C1 segment of cervical spinal cord (tissue), 14 donors: ENCODE measurements at places on chromosomes 6 and 20.
A peak's percentile ranks its signal among the peaks of the same experiment; 100 is the strongest.

GRCh38 chr20:63434599-63435378 is 37.7 kb downstream of the KCNQ2 start:
- no peak for DNase-seq

GRCh38 chr6:165768961-165769360 is 105.9 kb upstream of the PDE10A start:
- no peak for DNase-seq

DNA sequence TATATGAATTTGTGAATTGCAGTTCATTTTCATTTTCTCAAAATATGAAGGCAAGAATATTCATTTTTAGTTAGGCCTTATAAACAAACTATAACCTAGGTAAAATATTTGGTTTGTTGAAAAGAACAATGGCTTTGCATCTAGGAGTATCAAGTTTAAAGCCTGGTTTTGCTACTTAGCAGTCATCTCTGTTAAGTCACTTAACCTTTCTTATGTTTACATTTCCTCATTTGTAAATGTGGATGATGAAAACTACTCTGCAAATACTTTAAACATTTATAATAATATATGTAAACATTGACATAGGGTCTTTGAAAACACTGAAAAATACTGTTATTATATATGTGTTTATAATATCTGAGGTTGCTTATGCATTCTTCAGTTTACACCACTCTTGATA is 135.5 kb downstream of the CENPW start:
- no peak for DNase-seq

DNA sequence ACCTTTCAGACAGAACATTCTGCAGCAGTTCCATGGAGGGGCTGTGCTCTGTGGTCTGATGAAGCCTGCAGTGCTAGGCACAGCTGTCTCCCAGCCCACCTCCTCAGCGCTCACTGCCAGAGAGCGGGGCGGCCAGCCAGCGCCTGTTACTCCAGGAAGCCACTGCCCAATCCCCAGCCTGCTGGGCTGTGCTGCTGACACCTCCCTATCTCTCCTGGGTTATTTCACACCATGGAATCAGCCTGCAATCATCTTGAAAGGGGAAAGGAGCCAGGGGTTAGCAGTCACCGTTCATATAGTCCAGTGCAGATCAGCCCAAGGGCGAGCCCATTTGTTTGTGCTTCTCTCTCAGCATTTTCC is 46.3 kb upstream of the NHSL1 start:
- no peak for DNase-seq

DNA sequence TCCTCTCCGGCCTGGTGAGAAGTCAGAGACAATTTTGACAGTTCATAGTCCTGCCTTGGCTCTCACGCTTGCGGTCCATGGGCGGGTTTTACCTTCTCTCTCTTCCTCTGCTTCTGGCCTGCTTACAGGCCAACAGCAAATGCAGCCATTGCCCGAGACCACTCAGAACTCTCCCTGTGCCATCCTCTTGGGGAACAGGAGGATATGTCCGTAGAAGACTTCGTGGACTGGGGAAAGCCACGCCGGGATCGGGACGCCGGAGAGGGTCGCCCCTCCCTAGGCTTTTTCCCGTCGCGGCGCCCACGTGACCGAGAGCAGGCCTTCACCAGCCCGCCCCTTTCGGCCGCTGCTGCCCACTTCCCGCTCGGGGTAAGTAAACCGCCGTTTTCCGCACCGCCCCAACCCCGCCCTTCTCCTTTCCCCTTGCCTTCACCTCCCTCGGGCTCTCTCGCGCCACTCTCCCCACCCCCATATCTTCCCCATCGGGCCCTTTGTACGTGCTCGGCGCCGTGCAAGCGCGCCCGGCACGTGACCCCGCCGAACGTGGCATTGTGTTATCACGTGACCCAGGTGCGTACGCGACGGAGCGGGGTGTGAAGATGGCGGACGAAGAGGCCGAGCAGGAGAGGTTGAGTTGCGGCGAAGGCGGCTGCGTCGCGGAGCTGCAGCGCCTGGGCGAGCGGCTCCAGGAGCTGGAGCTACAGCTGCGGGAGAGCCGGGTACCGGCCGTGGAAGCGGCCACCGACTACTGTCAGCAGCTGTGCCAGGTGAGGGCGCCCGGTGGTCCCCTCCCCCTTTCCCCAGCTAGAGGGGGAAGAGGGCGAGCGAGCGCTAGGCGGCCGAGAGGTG is at the start of gene ZNF292:
ZNF292 (plus strand) TSS at position 573 of the 849 bp plus-strand sequence; CDS start at position 600, 27 bp downstream.
- DNase-seq: peak; percentile 98

- DNase-seq: no peak
Observed at GRCh38 chr6:165991341-165991740, 176.3 kb downstream of the TBXT start.

DNA sequence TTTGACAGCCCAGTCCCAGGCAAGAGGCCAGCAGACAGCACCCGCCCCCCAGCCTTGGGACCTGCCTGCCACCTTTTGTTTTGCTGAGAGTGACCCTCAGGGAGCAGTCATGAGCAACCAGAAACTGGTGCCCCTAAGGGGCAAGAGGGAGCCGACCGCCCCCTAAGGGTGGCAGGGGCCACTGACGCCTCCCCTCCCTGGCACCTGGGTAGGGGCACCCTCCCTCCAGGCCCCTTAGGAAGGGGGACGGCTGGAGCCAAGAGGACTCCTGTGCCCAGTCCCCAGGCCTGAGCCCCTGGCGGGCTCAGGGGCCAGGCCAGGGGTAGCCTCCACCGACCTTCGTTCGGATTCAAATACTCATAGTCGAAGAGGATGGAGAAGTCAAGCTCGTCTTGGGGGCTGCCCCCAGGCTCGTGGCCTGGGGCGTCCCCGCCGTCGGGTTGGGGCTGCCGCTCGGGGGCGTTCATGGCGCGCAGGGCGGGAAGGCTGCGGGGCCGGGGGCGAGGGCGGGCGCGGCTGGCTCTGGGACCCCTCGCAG is 417 bp downstream of the NFATC2 start:
- DNase-seq: peak; percentile 35

DNA sequence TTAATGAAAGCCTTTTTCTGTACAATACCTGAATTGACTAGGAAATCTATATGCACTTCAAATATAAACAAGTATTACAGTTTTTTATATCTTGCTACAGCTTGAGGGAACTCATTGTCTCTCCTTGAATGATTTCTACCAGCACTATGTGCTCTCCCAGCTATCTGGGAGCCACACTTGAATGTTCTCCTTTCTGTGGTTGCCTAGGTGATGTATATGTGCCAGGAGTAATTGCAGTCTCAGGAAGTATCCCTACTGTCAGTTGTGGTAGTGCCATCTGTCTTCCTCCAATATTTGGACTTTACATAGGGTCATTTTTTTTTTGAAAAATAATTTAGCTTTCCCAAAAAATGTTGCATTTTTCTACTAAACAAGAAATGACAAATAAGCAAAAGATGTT is 288.0 kb upstream of the PLCB4 start:
- DNase-seq: no peak

DNA sequence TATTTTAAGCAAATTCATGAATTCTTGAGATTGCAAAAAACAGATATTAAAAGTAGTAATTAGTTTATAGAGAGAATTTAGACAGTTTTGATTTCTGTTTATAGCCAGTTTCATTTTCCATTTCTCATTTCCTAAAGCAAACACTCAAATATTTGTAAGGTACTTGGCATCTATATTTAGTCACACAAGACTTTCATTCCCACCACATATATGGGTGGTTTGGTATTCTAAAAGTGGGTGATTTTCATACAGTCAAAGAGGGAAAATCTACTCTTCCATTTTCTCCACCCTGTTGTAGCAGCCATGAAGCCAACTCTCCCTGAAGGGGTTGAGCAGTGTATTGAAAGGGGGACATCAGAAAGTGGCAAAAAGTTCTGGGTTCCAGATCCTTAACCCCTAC is 181.1 kb upstream of the SUPT3H start:
- DNase-seq: no peak

- DNase-seq: no peak
Observed at GRCh38 chr6:86609549-86610388, 327.6 kb upstream of the HTR1E start.

DNA sequence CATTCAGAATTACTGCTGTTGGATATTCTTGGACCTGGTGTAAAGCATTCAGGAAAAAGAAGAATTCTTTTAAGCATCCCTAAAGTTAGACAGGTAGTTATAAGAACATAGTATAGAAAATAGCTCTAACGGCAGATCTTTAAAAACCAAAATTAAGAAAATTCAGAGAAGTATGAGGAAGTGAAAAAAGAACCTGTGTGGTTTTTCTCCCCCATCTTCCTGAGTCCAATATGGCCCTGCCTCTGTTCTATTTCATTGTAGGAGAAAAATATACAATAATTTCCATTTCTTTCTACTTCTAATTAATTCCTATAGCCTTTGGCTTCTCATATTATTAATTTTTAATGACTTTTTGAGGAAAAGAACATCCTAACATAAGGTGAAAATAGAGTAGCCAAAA is 47.1 kb downstream of the FHL5 start:
- DNase-seq: no peak

DNA sequence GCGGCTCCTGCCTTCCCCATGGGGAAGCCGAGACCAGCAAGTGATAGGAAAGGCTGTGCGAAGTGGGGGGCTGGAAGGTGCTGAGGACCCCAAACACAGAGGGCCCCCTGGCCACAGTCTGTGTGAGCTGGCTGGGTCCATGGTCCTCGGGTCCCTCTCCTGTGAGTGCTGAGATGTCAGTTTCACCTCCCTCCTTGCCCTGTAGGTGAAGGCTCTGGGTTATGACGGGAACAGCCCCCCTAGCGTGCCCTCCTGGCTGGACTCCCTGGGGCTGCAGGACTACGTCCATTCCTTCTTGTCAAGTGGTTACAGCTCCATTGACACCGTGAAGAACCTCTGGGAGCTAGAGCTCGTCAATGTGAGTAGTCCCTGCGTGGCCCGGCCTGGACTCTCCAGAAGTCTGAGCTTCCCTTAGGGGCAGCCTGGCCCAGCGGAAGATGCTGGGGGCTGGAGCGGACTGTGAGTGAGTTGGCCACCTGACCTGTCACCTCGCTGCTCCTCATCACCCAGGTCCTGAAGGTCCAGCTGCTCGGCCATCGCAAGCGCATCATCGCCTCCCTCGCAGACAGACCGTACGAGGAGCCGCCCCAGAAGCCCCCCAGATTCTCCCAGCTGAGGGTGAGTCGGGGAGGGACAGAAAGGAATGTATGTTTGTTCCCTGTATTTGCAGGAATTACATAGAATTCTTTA is 61.7 kb downstream of the TCP11 start:
- no peak for DNase-seq

- DNase-seq: no peak
Observed at GRCh38 chr6:155398221-155398620, 57.4 kb downstream of the NOX3 start.

DNA sequence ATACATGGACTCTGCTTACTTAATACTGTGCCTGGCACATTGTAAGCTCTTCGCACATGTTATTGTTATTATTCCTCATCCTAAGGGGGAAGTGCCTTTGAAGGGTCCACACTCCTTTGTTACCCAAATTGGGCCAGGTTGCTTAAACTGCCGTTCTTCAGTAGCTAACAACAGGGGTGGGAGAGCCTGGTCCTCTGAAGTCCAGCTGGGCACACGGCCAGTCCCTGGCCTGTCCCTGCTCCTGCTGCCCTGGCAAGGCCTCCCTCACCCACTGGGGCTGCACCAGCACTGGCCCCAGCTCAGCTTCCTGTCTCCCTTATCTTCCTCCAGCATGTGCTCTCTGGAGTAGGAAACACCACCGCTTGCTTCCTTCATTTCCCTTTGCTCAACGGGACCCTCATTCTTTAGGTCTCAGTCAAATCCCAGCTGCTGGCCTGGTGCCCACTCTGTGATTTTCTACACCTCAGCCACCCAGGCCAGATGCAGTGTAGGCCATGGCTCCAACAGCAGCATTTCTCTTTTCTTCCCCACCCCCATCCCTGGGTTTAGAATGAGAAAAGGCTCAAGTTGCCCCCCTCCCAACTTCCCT is 5.5 kb upstream of the PROCR start:
- DNase-seq: peak; percentile 88

DNA sequence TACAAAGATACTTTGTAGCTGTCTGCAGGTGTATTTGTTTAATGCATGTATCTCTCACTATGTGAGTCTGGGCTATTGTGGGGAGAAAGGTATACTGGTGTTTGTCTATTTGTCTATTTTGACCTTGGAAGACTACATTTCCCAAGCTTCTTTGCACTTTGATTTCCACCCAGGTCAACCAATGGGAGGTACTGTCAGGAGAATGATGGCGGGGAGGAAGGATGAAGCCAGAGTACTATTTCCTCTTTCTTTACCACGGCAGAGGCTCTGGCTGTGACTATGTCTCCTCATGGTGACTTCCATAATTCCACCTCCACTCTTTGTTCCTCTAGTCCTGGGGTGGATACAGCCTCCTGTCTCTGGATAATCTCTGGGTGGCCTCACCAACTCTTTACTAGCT is 23.1 kb downstream of the LBP start:
- no peak for DNase-seq

DNA sequence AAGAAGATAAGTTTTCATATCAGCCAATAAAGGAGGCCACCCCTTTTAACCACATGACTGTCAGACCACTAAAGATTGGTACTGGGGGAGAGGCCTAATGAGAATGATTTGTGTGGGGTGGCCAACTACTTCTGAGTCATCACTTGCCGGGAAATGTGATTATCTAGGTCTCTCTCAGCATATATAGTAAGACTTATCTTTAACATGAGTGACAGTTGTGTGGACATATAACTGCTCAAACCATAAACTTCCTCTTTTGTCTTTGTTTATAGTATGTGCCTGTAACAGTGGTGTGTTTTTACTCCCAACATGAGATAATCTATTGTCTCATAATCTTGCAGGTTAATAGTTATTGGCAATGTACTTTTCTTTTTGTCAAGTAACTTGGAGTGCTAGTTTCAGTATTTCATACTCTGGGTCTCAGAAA is 312.4 kb downstream of the CDKAL1 start:
- no peak for DNase-seq

DNA sequence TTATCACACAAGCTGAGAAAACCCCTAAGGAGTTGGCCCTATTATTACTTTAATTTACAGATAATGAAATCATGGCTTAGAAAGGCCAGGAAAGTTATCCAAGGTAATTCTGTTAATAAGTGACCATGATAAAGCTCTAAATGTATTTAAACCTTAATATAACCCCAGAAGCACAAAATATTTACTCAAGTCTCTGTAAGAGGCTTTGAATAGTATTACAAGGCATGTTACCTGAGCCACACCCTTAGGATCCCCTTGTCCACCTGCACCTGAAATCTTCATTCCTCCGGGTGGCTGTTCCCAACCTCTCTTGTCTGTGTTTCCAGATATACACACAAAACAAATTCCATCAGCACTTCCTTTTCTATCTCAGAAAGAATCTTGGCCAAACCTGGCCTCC is 271.6 kb upstream of the BMP2 start:
- no peak for DNase-seq

DNA sequence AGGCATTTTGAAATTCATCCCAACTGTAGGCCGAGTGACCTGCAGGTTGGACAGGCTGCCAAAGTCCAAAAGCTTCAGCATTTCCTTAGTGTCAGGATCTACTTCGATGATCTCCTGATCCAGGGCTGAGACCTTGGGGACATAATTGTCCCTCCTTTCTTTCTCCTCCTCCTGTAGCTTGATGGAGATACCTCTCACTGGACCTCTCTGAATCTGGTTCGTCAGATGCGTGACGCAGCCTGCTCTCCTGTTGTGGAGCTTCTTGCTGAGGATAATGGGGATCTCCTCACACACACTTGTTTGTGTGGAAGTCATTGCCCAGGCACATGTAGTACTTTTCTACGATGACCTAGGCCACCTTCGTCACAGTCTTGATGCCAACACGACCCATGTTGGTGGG is 1.5 kb upstream of the MAS1L start:
- no peak for DNase-seq
